ENCODE measurements at places on chromosomes 4 and X.

DNA sequence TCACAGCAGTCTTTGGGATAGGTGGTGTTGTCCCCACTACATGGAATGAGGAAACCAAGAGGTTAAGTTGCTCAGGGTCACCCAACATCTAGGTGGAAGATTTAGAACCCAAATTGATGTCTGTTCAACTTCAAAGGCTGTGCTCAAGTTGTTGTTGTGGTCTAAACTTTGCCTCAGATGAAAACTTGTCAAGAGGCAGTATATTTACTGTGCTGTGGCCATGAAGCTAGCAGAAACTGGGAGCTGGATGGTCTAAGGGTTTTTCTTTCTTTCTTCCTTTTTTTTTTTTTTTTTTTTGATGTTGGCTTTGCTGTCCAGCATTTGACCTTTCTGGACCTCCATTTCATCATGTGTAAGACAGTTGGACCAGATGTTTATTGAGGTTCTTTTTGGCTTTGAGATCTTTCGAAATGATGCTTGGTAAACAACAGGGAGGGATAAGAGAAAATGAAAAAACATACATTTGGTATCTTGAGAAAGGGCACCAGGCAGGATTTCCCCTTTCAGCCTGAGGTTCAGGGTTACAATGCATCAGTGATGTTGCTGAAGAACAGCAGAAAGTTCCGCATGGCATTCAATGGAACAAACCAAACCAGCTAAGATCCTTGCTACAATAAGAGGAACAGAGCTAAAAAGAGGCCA lies 166.2 kb upstream of the RPS6KA3 start:
- DNase-seq: no peak

- DNase-seq: peak; percentile 7
Observed at GRCh38 chrX:46325312-46325877, 219.8 kb downstream of the ZNF674 start.

DNA sequence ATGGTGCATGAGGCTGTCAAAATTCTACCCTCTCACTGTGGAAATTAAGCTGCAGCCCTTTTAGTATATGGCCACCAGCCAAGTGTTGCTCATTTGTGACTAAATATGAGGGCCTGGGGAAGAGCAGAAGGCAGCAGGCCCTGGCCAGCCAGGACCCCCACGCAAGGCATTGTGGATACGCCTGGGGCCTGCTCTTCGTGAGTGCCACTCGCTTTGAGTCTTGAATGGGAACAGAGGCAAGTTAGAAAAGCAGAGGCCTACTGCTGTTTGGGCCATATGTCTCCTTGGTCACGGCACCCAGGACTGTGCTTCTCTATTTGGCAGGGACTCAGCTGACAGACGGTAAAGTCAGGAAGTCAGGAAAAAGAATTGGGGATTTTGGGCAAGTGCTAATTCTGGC lies 10.9 kb downstream of the RTL5 start:
- no peak for DNase-seq

GRCh38 chrX:78103623-78104446 lies at the start of gene PGK1:
Gene PGK1 (plus strand): TSS chrX:78104248. CDS start chrX:78104341, 93 bp downstream.
- peak; percentile 88 for DNase-seq

- DNase-seq: no peak
Observed at GRCh38 chr4:125316401-125316790, 1.6 kb downstream of the FAT4 start.

- DNase-seq: no peak
Observed at GRCh38 chr4:29304595-29304994, 1415.6 kb upstream of the PCDH7 start.

DNA sequence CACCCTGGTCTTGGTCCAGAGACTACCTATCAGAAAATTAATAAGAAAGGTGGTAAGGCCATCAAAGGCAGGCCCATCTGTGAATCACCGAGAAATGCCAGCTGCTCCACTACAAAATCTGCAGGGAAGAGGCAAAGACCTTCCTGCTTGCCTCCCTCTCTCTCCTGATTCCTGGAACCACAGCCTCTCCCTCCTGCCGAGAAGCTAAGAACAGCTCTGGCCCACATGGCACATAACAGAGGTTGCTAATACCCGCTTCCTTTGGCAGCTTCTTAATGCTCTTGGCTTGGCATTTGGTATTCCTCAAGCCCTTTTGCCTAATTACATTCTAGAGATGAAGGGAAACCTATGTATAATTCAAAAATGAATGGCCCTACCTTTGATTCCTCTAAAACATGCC lies 32.9 kb downstream of the RAI2 start:
- DNase-seq: no peak

DNA sequence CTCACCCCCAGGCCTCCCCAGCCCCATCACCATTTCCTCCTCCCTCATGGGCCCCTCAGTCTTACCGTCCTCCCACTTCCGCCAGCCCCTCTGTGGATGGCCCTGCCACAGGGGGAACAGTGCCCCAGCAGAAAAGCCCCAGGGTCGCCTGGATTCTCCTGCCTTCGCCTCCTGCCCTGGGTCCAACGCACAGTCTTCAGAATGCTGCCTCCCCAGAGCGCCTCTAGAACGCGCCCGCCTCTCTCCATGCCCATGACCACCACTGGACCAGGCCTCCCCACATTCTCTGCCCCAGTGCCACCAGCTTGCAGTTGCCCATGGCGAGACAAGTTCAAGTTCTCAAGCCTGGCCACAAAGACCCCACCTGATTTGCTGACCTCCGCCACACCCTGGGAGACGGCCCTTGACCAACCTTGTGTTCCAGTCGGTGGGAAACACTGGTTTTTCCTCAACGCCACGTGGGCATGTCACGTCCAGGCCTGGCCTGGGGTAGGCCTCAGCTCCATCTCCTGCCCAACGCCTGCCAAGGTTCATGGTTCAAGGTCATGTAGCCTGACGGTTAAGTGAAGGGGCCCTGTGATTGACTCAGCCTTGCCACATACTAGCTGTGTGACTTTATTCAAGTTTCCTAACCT lies 634 bp upstream of the PLXNB3 start:
- DNase-seq: no peak

DNA sequence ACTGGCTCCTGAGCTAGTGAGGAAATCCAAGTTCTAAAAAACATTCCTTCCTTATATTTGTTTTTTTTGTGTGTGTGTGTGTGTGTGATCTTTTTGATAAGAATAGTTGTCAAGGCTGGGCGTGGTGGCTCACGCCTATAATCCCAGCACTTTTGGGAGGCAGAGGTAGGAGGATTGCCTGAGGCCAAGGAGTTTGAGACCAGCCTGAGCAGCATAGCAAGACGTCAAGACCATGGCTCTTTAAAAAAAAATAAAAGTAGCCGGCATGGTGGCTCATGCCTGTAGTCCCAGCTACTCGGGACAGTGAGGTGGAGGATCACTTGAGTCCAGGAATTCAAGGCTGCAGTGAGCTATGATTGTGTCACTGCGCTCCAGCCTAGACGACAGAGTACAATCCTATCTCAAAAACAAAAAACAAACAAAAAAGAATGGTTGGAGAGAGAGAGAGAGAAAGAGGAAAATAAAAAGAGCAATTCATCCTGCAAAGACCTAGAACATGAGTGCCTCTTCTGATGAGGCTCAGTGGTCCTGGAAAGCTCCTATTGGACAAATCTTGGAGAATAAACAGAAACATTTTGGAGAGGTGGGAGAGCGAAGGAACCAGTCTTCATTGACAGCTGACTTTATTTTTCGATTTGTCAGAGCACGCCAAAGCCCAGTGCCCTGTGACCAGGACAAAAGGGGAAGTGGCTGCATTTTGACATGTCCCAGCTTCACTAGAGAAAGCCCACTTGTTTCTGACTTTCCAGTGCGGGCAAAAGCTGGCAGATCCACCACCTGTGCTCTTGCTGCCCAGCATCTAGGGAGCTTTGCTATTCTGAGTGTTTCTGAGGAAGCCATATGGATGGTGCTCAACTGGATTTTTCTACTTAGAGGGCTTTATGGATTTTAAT lies 244.7 kb downstream of the PALLD start:
- no peak for DNase-seq

- no peak for DNase-seq
Observed at GRCh38 chr4:128844931-128845330, 35.4 kb downstream of the JADE1 start.

DNA sequence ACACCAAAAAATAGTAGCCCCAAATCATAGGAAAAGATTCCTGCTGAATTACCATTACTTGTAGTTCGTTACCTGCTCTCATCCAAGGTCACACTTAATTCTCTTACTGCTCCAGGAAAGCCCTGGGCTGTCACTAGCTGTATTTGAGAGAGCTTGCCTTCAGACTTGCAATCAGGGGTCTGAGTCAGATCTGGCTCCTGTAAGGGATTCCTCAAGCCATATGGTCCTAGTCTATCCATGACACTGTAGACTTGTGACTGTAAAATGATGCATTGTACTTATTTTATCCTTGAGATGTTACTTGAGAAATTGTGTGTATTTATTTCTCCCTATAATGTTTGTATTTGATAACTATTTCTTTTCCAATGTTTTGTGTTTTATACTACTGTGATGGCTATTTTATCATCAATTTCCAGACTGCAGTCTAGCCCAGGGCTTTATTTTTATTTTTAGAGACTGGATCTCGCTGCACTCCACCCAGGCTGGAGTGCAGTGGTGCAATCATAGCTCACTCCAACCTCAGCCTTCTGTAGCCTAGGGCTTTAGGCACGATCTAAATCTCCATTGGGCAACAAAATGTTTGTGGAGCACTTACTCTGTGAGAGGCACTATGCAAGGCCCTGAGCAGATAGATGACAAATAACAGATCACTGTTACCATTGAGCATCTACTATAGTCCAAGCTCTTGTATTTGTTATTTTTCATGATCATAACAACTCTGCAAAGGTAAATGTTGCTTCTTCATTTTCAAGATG lies 24.2 kb downstream of the ERVMER34-1 start:
- no peak for DNase-seq

DNA sequence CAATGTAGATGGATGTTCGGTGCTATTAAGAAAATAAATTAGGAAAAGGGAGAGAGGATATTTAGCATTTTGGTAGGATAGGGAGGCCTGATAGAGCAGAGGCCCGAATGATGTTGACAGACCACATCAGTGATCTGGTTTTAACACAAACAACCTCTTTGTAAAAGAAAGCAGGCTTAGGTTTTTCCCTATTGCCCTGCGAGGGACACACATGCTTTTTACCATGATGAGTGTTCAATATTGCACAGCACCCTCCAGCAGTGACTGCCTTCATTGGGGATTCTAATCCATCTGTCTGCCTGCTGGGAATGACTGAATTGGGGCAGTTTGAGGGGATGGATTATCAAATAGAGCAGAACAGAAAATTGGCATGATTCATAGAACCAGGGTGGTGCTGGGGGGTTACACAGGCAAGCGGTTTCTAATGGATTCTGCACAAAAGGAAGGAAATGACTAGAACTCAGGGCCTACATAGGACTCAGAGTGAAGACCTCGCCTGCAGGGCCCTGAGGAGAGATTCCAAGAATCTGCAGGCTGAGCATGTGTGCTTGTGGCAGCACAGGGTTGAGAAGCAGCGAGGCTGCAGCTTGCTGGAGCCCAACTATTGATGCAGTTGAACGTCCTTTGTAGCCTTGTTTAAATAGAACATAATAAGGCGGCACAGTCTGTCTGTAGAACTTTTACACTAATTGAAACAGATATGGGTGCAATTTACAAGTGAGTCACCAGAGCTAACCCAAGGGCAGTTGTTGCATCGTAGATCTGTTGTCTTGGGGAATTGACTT lies 58.0 kb downstream of the RHOH start:
- DNase-seq: no peak

DNA sequence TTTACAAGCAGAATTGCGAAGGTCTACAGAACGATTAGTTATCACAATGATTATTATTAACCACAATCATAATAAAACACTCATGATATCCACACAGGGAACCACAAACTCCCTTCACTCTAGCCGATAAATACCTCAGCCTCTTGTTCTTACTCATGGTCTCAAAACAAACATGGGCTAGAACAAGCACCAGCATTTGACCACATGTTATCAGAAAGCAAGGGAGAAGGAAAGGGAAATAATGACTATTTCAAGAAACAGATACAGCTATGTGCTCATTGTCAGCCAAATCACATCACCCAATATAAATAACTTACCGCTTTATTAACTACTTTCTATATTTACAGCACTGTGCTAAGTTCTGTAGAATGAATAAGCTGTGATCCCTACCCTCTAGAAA lies 663.2 kb upstream of the HTR2C start:
- DNase-seq: no peak

DNA sequence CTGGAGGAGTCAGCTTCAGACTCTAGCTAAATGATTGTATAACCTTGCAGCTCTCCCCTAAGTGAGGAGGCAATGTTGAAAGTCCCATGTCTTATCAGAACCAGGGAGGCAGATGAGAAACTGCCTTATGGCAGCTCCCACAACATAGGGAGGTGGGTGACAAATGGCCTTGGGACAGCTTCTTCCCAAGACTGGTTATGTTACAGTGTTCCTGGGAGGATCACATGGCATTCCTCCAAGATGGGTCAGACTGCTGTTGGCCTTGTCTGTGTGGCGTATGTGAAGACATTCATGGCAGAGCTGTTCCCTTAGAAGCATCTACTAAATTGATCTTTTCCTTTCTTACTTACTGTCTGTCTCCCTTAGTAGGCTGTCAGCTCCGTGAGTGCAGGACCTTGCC lies 42.0 kb downstream of the HPRT1 start:
- DNase-seq: no peak

Data from activated CD8-positive, alpha-beta memory T cell treated with anti-CD3 and anti-CD28 coated beads for 48 hours (primary cell).